ENCODE measurements at places on chromosomes 5 and 9.

DNA sequence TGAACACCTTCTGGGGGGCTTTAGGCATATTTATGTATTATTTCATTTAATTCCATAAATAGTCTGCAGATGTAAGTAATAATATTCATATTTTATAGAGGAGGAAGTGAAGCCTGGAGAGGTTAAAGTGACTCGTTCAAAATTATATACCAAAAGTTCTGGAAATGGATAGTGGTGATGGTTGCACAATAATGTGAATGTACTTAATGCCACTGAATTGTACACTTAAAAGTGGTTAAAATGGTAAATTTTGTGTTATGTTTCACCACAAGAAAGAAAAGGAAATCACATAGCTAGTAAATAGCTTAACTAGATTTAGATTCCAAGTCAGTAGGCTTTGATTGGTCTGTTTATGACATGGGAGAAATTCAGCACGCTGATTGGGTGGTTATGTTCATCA, 13.0 kb upstream of the TMEFF1 start:
- DNase-seq, result no peak

DNA sequence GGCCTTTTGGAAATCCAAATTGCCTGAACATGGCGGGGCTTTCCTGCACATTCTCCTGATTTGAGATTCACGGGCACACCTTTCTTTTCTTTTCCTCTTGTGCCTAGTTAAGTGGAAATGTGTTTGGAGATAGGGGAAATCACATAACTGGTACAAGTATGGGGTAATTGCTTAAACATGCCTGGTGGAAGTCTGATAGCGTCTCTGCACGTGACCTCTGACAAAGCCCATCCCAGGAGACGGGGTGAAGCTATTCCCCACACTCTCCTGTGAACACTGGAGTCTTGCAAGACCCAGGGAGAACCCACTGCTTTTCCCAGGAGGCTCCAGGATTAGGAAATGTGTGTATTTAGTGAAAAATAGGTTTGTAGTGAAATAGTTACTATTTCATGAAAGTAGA, 2.9 kb upstream of the REEP2 start:
- no peak for DNase-seq

- DNase-seq, result no peak
Observed at GRCh38 chr5:151030379-151030778, 10.0 kb downstream of the GPX3 start.

GRCh38 chr9:32350682-32351081, 33.8 kb upstream of the ACO1 start:
- no peak for DNase-seq

DNA sequence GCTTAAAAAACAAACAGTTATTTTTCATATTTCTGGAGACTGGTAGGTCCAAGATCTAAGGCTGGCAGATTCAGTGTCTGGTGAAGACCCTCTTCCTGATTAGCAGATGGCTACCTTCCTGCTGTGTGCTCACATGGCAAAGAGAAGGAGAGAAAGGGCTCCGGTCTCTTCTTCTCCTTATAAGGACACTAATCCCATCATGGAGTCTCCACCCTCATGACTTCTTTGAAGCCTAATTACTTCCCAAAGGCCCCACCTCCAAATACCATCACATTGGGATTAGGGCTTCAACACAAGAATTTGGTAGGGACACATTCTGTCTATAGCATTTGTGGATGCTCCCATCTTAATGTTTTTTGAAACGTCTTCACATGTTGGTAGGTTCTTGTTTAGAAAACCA, 391.1 kb downstream of the TMEM161B start:
- DNase-seq, result no peak

GRCh38 chr5:80185095-80185494, 70.8 kb downstream of the SERINC5 start:
- no peak for DNase-seq

GRCh38 chr5:122445070-122445469, 133.0 kb downstream of the SNCAIP start:
- DNase-seq, result no peak

GRCh38 chr5:174358276-174358675, 312.8 kb downstream of the NSG2 start:
- no peak for DNase-seq

DNA sequence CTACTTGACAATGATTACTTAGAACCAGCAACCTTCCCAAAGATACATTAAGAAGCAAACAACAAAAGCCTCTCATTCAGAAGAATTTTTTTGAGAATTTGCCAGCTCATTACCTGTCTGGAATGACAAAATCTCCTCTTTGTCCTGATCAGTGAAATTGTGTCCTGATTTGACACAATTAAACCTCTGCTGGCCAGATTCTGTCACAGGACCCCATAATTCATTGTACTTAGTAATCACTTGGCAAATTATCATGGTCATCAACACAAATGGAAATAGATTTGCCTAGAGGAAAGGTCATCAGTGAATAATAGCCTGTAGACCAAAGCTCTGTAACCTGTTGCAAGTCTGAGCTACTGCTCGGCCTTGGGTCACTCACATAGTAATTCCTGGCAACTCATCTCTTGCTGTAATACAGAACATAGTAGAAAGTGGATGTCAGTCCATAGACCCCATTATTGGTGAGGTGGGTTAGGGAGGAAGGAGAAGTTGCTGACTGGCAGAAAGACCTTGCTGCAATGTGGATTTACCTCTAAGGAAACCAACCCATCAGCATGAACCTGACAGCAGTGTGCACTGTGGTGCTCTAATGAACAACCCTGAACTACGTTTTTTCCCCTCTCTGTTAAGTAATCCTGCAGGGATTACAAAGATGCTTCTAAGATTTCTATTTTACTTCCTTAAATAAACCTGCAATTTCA, 370.1 kb downstream of the KIAA0825 start:
- DNase-seq, result no peak

DNA sequence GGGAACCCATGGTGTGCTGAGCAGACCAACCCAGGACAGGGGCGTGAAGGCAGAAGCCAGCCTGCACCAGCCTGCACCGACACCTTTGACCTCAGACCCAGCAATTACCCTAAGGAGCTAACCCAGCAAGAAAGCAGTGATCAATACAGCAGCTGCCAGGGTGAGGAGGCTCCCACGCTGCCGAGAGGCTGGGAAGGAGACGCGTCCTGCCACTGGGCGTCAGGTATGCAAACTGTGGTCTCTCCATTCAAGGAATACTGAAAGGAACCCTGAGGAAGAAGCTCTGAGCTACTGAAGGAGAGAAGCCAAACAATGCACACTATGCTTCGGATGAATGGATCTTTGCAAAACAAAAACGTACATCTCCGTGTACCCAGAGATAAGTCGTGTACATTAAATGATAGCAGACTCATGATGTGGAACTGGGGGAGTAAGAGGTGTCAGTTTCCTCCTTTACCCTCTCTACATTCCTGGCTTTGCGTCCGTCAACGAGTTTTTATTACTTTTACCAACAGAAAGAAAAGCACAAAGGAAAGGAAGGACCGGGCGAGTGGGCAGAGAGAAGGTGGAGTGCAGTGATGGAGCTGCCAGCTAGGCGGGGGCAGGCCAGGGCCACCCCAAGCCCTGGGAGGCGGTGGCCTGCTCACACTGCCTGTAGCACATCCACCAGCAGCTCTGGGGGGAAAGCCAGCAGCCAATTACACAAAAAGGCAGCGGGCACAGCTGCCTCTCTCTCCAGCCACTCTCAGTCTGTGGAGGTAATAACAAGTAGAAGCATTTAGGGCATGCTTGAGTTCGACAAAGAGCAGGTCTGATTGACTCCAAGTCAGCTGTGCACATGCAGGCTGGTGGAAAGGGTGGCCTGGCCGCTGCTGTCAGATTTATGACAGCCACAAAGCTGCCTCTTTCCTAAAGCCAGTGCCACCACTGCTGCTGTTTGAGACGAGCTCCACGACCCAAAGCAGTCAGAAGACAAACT, 29.3 kb downstream of the RASGEF1C start:
- DNase-seq, result no peak

DNA sequence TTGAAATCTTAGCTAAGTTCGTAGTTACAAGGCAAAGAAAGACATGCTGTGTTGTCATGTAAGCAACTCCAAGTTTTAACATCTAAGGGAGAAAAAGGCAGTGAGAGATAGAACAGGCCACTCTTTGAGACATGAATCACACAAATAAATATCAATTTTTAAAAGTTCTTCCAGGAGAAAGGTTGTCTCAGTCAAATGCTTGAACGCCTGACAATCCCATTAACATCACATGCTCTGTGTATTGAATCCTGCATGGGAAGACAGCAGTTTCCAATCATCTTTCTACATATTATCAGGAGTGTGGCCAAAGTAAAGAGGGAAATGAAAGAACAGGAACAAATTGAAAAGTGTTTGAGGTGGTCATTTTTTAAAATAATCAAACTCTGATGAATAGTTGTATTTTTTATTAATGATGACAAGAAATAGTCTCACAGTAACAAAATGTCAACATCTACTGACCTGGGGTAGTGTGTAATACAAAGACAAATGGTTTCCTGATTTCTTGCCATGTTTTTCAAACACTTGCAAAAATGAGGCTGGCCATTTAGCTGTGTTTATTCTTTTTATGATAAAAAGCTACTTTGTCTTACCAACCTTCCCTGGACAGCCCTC, 6.4 kb upstream of the C6 start:
- no peak for DNase-seq

DNA sequence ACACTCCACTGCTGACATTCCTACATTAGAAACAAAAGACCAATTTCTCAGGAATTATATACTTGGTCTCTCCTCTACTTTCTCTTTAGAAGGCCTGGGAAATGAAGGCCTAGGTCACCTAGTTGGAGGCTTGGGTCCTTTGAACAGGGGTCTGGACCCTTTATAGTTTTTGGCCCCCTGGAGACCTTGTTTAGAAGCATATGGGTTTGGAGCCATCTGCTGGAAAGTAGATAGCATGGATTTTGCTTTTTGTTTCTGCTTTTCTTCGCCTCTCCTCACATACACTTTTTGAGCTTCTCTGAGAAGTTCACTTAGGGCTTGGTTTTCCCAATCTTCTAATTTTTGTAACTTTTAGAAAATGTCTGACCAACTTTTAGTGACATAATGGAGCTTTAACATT, 67.1 kb upstream of the CDK20 start:
- DNase-seq, result no peak

DNA sequence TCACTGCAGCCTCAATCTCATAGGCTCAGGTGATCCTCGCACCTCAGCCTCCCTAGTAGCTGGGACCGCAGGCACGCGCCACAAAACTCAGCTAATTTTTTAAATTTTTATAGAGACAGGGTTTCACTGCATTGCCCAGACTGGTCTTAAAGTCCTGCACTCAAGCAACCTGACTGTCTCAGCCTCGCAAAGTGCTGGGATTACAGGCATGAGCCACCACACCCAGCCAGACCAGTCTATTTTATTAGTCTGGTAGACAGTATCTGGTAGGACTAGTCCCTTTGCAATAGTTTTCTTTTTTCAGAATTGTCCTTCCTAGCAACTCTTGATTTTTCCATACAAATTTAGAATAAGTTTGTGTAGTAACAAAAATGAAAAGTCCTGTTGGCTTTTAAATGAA, 14.1 kb upstream of the GPR150 start:
- no peak for DNase-seq

GRCh38 chr9:112861638-112862555, 28.8 kb downstream of the SLC46A2 start:
- DNase-seq, result no peak

DNA sequence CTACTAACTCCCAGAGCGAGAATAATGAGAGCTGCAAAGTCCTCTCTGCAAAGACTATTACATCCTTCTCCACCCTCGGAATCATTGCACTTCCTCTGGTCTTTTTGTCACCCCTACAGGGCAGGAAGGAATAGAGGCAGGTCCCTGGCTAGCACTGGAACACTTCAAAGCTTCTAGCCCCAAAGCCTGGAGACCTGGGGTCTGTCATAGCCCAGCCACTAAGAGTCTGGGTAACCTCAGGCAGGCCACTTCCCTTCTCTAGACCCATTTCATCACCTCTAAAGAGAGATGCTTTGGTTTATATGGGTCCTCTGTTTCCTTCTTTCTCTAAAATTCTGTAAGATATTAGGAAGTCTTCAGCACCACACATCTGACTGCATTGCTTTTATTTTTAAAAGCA, 6.7 kb downstream of the ADRB2 start:
- DNase-seq, result no peak

GRCh38 chr9:75979362-75979761, 88.9 kb downstream of the PCSK5 start:
- no peak for DNase-seq

DNA sequence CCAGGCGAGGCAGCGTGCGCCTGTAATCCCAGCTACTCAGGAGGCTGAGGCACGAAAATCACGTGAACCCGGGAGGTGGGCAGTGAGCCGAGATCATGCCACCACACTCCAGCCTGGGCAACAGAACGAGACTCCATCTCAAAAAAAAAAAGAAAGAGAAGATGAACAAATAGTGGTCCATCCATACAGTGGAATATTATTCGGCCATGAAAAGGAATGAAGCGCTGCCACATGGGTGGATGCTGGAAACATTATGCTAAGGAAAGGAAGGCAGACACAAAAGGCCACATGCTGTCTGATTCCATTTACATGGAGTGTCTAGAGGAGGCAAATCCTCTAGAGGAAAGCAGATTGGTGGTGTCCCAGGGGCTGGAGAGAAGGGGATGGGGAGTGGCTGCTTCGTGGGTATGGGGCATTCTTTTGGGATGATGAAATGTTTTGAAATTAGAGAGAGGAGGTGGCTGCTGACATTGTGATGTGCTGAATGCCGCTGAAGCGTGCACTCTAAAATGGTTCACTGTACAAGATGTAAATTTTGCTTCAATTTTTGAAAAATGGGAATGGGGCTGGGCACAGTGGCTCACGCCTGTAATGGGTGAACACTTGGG, 17.0 kb downstream of the PLPP7 start:
- DNase-seq, result no peak

GRCh38 chr5:133716532-133717183, 104.3 kb upstream of the FSTL4 start:
- no peak for DNase-seq

DNA sequence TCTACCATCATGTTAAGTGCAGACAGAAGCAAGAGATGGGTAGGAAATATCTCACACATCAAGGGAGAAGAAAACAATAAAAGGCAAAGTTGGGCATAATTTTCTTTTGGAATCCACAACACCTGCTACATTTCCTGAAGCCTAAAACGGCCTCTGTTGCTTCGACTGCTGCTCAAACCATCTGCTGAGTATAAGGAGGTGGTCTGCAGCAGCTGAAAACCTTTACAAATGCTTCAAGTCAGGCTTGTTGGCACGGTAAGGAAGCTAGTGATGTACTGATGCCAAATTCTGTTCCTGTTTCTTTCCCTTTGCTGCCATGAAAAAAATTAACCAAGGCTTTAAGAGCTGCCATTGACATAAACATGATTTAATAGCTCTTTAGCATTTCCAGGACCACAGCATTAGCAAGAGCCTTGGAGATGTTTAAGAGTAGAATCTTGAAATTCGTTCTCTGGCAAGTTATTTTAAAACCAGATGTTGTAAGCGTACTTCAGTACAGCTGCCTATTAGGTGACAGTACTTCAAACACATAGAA, 75.6 kb downstream of the DMRTA1 start:
- DNase-seq, result no peak

Measured in activated CD8-positive, alpha-beta memory T cell treated with anti-CD3 and anti-CD28 coated beads for 1 hour (primary cell).